ENCODE measurements at places on chromosomes 5 and 9.

GRCh38 chr9:76438841-76439588, 20.0 kb upstream of the GCNT1 start:
- no peak for DNase-seq

DNA sequence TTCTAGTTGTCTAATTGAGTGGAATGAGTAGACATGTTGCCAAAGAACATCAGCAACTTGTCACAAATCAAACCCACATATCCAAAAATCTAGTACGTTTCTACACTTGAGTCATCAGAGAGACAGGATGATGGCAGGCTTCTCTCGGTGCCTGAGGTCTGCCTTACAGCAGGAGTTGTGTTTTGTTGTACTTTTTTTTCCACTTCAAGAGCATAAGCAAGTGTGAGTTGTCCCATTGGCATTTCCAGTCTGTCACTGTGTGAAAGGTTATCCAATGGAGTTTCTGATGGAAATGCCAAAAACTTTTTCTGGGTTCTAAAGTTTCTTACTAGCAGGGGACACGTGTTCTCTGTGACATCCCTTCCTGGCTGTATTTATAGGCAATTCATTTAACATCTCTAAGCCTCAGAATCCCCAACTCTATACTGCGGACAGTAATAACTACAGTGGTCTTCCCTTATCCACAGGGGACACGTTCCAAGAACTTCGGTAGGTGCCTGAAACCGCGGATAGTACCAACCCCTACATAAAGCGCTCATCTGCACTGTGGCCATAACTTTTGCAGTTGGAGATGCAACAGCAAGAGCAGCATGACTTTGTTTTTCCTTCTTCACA, 246.5 kb downstream of the SYK start:
- DNase-seq = no peak

DNA sequence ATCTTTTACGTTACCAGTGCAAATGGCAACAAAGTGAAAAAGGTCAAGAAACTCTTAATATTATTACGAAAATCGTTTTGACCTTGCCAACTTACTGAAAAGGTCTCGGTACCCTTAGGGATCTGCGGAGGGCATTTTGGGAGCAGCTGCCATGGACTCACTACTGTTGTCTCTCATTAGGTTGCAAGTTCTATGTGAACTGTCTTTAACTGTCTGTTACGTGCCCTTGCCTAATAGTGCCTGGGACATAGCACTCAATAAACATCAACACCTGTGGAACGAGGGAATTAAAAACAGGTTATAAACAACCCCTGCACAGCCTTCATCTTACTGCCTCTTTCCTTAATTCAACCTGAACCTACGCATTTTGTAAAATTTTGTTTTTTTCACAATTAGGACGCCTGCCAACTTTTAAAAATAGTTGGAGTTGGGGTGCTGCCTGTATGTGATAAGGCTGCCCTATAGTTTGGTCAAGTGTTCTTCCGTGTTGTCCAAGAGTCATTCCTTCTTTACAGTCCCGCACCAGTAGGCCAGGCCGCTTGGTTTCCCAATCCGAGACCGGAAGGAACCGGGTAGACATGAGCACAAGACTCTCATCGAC, 527 bp upstream of the SREK1 start:
- no peak for DNase-seq

- no peak for DNase-seq
Measured at GRCh38 chr9:128610897-128611296, 45.8 kb downstream of the DYNC2I2 start.

DNA sequence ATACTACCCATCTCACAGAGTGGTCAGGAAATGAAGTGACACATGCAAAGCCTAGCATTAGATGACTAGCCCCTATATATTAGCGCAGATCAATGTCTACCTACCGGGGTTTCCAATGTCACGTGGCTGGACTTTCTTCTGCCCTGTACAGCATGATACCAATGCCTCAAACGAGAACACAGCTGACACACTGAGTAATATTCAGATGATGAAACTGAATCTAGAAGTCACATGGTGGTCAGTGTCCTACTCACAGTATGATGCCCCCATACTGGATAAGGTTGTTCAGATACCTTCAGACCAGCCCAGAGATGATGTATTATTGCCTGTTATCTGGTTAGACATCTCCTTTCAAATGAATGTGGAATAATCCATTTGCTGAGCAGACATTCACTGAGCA, 71.1 kb upstream of the FRRS1L start:
- no peak for DNase-seq

DNA sequence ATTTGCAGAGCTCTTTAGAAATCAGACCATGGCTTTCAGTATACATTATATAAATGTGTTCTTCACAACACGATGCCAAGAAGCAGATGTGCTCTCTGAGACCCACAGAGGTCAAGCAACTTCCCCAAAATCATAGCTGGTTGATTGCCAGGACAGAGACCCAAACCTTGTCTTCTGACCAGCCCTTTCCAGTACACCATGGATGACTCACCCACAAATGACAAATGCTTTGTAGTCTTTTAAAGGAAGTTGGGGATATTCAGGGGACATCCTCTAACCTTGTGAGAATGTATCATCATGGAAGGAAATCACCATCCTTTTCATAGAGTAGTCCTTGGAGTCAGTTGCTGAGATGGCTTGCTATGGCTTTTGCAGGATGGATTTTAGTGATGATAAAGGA, 30.1 kb downstream of the ZNF462 start:
- no peak for DNase-seq

GRCh38 chr5:93600409-93601070, 17.5 kb downstream of the NR2F1 start:
- no peak for DNase-seq
